ENCODE measurements at places on chromosomes 2 and 18. TPM values are rescaled to one million over a fixed set of nuclear protein-coding genes. Genes with fewer than 3 reads are reported as not detected.
A peak's percentile ranks its signal among the peaks of the same experiment; 100 is the strongest.

GRCh38 chr2:240985881-240986786 is 12.3 kb upstream of the SNED1 start:
- peak; percentile 59 for DNase-seq

Gene VAMP5
- 71.2 TPM for total RNA-seq

DNA sequence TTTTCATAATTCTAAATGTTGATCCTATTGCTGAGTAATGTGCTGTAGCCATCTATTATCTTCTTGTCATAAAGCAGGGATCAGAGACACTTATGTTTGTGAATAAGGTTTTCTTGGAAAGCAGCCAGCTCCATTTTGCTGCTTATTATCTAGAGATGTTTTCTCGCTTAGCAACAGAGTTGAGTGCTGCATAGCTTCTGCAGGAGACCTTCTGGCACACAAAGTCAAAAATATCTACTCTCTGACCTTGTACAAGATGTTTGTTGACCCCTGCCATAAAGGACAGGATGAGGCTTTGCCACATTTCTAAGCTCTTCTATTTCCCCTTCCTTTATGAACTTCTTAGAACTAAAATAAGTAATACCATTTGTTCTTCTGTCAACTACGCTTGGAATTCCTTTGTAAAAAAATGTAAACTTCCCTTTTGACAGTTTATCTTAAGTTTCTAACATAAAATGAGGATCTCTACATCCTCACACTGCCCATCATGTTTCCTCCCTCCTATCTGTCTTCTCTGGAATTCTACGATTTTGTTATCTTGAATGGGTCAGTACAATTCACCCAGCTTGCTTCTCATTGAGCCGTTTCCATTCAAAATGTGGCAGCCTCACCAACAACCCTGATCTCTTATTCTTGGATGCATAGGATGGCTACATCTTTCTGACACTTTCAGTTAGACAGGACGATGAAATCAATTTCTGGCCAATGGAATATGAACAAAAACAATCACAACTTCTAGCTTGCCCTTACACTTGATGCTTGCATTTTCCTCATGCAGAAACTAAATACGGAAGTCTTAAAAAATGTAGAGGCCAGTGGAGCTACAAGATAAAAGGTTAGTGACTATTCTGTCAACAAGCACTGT is 1377.0 kb downstream of the SUCLG1 start:
- no peak for DNase-seq

DNA sequence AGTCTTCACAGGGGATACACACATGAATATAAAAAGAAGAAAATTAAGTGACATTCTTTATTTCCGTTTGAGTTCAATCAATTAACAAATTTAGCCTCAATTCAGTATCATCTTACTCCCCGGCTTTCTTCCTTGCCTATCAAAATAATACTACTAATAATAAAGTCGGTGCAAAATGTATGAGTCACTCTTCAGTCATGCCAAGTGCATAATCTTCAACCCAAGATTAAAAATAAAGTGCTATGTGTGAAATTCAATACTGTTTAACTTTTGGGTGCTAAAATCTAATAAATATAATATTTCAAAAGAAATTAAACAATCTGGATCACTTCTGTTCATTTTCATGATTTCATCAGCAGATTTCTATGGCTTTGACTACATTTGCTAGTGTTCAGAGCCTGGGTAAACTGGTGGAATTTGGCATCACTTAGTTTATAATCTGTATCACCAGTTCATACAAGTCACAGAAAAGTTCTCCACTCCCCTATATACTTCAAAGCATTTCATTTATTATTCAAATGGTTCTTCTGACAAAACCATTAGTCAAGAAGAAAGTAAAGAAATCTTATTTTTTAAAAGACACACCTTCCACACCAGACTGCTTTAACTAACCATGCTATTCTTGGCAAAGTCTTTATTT is 183.6 kb downstream of the THADA start:
- no peak for DNase-seq

DNA sequence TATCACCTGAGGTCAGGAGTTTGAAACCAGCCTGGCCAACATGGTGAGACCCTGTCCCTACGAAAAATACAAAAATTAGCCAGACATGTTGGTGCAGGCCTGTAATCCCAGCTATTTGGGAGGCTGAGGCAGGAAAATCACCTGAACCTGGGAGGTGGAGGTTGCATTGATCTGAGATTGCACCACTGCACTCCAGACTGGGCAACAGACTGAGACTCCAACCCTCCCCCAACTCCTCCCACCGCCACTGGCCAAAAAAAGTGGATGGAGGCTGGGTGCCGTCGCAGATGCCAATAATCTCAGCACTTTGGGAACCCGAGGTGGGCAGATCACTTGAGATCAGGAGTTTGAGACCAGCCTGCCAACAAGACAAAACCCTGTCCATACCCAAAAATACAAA is 10.1 kb upstream of the SPIRE1 start:
- no peak for DNase-seq

Gene ICA1L
- 18.4 TPM for total RNA-seq

All from sciatic nerve (tissue), 2 donors.